Nasal cavity respiratory epithelium epithelial cell of viscerocranial mucosa (primary cell): ENCODE measurements at places on chromosomes 13 and 19. TPM values are rescaled to one million over a fixed set of nuclear protein-coding genes. Genes with fewer than 3 reads are reported as not detected.

Gene ITGBL1
- total RNA-seq = 0.28 and 1.0 TPM in 2 replicates

Gene ZNF628
- total RNA-seq = 1.4 and 4.4 TPM in 2 replicates

Gene HSH2D
- 0.34 and 0.43 TPM in 2 replicates for total RNA-seq

Gene PBX4
- 0.28 and 1.0 TPM in 2 replicates for total RNA-seq
